ENCODE measurements at places on chromosomes 16 and 17.

GRCh38 chr16:56265184-56265583, 73.9 kb downstream of the GNAO1 start:
- DNase-seq = no peak

DNA sequence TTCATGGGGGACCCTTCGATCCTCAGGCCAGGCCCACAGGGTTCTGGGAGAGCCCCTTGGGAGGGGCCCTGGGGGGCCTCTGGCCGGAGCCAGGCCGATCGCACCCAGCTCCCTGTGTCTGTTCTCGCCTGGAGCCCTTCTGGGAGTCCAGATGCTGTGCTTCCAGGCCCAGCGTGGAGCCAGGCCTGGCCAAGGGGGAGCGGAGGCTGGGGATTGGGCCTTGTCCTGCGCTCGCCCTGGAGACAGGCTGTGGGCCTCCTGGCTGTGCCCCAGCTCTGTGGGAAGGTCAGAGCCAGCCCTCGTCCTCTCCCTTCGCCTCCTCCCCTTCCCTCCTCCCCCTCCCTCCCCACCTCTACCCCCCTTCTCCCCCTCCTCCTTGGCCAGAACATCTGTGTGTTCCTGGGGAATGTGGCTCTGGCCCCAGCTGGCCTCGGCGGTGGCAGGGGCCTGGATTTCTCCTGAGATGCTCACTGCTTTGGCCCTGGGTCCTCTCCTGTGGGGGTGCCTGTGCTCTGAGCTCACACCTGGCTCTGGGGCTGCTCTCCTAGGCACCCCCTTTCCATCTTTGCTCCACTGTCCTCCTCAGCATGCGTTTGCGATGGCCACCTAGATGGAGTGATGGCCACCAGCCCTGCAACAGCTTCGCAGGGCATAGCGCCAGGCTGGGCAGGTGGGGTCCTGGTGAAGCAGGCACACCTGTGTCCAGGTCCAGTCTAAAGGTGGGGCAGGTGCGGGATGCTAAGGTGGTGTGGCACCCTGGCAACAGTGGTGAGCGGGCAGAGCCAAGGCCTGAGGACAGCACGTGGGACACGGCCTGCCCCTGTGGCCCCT, 90.6 kb upstream of the CIBAR2 start:
- no peak for DNase-seq

DNA sequence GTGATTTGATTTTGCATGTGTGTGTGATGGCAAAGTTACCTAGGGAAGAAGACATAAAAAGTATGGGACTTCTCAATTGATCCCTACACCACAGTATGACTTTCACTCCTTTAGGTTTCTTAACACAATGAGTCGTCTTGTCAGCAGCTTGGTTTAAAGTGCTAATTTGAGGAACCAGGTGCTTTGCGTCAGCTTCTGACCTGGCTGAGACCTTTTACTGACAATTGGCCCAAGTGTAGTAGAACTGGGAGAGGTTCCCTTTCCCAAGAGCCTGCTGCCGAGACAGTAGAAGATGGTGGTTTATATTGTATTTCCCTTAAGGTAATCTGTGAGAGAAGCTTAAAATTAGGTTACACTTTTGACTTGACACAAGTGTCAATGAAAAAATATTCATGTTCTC, 54.9 kb downstream of the LDHD start:
- no peak for DNase-seq

DNA sequence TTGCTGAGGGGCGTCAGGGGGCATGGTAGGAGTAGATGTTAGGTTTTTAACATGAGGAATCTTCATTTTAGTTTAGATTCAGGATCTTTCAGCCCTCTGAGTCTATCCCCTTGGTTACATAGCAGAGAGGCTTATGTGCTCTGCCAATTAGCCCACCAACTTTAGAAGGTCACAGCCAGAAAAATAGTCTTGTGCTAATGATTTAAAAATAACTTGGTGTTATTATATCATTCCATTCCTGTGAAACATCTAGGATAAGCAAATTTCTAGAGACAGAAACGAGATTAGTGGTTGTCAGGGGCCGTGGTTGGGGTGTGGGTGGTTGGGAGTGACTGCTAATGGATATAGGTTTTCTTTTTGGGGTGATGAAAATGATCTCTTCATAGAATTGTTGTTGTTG, 183.7 kb downstream of the SNX29 start:
- no peak for DNase-seq

DNA sequence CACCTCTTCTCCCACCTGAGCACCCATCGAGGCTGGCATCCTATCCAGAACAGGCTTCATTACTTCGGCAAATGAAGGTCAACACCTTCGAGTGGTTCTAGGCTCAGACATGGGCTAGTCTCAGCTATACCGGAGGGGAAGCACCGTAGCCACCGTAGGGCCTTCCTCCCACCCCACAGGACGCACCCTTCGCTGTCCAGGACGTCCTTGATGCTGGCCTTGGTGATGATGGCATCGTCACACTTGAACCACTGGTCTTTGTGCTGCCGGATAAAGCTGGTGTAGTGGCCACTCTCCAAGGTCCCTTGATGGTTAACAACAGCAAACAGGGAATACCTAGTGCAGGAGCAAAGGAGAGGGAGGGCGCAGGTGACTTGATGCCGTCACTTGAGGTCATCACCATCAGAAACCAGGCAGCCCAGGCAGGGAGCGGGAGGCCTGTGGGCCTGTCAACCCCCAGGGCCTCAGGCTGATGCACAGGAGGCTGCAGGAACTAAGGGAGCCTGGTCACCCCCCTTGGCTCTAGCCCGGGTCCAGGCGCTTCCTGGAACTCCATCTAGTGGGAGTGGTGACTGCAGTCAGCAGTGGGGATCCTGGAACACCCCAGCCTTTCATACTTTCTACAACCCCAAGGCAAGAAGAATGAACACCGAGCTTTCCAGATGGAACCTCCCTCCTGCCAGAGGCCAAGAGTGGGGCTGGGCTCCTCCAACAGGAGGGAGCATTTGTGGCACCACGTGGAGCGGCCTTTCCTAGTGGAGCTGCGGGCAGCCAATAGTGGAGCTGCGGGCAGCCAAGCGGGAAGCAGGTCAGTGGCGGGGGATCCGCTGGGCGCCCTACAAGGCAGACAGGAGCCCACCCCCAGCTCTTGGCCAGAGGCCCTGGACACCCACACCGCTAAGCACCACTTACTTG, 38.5 kb downstream of the USP22 start:
- DNase-seq = no peak

DNA sequence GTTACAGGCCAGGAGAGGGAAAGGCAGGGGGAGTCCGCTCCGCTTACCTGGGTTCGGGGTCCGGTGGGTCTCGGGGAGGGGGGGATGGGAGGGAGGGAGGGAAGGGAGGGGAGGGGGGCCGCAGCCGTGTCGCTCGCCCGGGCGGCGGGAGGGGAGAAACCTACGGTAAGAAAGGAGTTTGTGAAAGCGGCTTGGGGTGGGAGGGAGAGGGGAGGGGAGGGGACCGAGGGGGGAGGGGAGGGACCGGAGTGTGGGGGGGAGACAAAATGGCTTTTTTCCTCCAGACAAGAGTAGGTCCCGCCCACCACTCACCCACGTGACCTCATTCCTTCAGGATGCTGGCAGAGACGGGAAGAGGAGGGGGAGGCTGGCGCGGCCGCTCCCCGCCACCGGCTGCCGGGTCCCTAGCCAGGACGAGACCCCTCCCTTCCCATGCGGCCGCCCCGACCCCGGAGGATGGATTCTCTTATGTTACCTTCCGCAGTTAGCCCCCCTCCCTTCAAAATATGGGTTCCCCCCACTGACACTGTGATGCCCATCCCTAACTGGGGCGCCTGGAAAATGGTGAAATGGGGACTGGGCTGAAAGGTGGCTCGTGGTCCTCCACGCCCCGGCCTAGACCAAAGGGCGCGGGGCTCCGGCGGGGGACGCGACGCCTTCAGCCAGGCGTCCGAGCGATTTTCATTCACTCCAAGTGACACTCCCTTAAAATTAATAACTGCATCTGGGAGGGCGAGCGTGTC, at the start of gene PCGF2:
PCGF2 (minus strand) TSS at position 188 of the 743 bp plus-strand sequence. CDS start 7,934 bp downstream, outside the sequence.
- peak; percentile 51 for DNase-seq

GRCh38 chr16:50668368-50669008, 12.6 kb downstream of the SNX20 start:
- no peak for DNase-seq

DNA sequence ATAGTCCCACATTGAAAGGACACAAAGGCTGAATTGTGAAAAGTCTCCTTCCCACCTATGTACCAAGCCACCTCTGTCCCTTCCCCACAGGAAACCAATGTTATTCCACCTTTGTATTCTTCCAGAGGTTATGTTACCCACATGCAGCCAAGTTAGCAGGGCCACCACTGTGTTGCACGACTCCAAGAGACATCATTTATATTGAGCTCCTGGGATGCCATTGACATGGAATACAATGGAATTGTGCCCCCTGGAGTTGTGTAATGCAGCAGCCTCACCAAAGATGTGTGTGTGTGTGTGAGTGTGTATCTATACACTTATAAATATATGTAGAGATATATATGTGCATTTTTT, 21.6 kb upstream of the MSI2 start:
- DNase-seq = no peak

- DNase-seq = peak; percentile 74
Observed at GRCh38 chr17:31494259-31495021, 103.0 kb downstream of the RAB11FIP4 start.

GRCh38 chr16:57069053-57069452, 23.3 kb upstream of the CPNE2 start:
- no peak for DNase-seq

- DNase-seq = no peak
Observed at GRCh38 chr17:73503560-73503959, 140.7 kb downstream of the SDK2 start.

DNA sequence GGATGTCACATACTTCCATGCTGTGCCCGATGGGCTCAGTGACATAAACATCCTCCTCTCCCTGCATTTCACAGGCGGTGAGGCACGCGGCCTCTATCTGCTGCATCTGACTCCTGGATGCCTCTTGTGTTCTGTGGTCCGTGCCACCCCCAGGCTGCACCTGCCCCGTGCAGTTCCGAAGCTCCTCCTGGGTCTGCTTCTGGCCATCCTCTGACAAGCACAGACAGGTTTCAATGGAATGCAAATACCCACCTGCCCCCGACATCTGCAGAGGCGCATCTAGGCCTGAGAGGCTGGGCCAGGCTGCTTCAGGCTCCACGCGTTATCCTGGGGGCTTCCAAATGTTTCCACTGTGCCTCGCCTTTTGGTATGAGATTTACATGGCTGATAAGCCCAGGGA, 46.3 kb upstream of the DNAH17 start:
- DNase-seq = no peak

- DNase-seq = peak; percentile 89
Observed at GRCh38 chr17:76005263-76006149, 4.9 kb downstream of the CDK3 start.

DNA sequence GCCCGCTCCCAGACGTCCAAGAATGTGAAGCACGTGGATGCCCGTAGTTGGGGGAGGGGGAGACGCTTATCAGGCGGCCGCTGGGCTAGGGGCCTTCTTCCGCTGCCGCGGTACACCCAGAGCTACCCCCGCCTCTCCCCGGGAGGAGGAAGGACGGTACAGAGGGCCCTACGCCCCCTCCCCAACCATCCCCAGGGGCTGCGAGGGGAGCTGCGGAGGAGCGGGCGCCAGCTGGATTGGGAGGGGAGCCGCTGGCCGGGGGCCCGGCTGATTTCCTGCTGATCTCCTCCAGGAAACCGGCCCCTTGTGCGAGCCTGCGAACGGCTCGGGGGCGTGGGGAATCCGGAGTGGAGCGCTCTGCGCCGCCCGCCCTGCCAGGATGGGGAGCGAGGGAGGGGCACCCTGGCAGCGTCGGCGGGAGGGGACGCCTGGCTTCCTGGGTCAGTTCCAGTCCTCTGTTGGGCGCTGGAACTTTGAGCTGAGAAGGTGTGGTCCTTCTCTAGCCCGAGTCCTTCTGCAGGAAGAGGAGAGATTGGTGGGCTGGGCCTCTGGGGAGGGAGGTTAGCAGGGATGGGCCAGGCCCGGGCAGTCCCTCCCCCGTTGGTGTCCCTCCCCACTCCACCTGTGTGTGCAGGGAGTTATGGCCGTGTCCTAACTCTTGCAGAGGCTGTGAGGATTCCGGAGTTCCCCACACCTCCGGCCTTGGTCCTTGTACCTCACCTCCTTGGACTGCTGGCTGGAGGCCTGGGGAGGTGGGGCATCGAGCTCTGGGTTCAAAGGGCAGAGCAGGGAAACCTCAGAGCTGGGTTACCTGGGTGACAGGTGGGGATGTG, 19.2 kb downstream of the GJD3 start:
- DNase-seq = peak; percentile 50
